ENCODE measurements at places on chromosomes 2 and 18. TPM values are rescaled to one million over a fixed set of nuclear protein-coding genes. Genes with fewer than 3 reads are reported as not detected.

GRCh38 chr2:95738301-95738700 is 146.5 kb downstream of the TRIM43 start:
- no peak for DNase-seq

DNA sequence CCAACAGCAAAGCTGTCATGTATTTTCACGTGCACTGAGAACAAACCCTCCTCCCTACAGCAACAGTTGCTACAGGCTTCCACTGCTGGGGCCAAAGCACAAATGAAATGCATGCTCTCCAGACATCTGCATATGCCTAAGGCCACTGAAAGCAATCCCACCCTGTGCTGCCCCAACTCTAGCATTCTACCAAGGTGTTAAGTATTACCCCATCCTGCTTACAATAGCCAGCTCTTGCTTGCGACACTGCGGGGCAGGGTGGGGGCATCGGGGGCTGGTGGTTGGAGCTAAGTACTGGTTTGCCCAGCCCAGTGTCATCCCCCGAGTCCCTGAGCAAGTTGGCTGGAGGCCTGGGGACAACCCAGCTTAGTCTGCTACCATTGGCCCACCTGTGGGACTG is 742.5 kb downstream of the TDRD15 start:
- no peak for DNase-seq

CCL20 gene
- not detected for total RNA-seq

ERMN gene
- not detected for total RNA-seq

All from GM23248 (cell line).